ENCODE measurements at places on chromosomes 12 and 14.

DNA sequence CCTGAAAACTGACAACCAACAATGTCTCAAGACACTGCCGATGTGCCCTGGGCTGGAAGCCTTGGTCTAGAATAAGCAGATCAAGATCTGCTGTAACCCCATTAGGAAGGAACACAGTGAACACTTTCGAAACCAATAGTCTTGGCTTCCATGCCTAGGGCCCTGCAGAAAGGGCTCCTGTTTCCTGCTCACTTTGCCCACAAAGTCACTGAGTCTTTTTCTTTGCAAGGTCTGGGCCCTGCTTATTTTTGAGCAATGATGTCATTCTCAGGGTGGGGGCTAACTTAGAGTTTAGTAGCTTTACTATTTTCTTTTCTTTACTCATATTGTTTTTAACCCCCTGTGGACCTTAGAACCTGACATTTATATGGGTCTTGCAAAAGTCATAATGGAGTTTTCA is 704.2 kb upstream of the TMEM132C start:
- no peak for DNase-seq

GRCh38 chr12:96255077-96255476 is 60.9 kb downstream of the ELK3 start:
- DNase-seq = no peak

GRCh38 chr12:90245391-90245790 is 536.8 kb upstream of the ATP2B1 start:
- DNase-seq = no peak

- no peak for DNase-seq
Measured at GRCh38 chr14:52835122-52835903, 43.9 kb upstream of the GNPNAT1 start.

GRCh38 chr12:114340231-114340630 is 65.7 kb downstream of the TBX5 start:
- DNase-seq = no peak

GRCh38 chr12:42981379-42981778 is 391.8 kb upstream of the PRICKLE1 start:
- no peak for DNase-seq

DNA sequence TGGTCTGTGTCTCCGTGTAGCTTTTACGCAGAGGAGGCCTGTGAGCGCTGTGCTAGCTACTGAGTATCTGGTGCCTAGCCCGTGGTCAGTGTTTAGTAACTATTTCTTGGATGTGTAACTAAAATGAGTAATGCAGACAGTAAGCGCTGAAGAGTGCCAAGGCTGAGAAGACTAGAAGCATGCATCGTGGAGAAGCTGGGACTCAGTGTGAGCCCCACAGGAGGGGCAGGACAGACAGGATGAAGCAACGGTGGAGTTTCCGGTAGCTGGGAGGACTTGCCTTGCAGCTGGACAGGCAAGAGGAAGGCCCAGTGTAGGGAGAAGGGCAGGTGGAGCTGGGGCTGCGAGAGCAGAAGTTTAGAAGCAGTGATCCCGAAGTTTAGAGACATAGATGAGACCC is 233.4 kb upstream of the FKBP4 start:
- no peak for DNase-seq

- no peak for DNase-seq
Measured at GRCh38 chr12:30962047-30962446, 35.5 kb downstream of the TSPAN11 start.

DNA sequence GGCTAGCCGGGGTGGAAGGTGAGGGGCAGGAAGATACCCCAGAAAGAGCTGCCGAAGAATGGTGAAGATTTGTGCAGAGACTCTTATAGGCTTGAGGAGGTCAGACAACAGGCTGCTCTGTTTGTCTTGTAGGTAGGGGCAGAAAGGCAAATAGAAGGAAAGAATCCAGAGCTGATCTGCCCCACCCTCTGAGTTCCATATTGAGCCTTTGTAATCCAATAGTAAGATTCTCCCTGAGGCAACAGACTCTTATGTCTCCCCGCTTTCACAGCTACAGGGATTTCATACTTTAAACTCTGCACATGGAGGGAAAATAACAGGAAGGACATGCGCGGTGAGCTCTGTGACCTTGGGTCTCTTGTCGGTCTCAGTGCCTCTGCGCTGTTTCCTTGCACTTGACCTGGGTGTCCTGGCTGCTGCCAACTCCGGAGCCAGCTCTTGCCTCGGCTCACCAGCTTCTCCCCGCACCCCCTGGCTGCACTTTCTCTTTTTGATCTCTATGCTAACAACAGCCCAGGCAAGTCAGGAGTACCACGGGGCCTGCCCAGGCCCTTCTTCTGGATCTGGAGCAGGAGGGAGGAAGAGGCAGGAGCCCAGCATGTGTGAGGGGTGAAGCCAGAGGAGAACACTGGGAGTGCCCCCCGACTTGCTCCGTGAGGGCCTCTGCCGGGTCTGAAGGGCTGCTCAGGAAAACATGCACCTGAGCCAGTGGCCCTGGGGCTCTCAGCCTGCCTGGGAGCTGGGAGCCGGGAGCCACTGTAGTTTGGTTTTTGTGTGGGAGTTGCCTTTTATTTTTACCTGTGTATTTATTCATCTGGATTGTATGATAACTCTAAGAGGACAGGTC is 75.8 kb downstream of the PPP1R36 start:
- DNase-seq = no peak

GRCh38 chr12:38501991-38502390 is 185.4 kb downstream of the ALG10B start:
- no peak for DNase-seq
